Stimulated activated CD8-positive, alpha-beta memory T cell treated with anti-CD3 and anti-CD28 coated beads, Interleukin-4, amount 100 ng/mL, for 4 hours (primary cell): ENCODE measurements at places on chromosomes 13 and 19.

GRCh38 chr19:30064348-30064699 is 122.3 kb downstream of the URI1 start:
- no peak for DNase-seq

GRCh38 chr19:2425622-2426581 is 1.5 kb downstream of the TIMM13 start:
- no peak for DNase-seq

GRCh38 chr13:50685491-50685890 is 158.0 kb downstream of the DLEU7 start:
- no peak for DNase-seq

DNA sequence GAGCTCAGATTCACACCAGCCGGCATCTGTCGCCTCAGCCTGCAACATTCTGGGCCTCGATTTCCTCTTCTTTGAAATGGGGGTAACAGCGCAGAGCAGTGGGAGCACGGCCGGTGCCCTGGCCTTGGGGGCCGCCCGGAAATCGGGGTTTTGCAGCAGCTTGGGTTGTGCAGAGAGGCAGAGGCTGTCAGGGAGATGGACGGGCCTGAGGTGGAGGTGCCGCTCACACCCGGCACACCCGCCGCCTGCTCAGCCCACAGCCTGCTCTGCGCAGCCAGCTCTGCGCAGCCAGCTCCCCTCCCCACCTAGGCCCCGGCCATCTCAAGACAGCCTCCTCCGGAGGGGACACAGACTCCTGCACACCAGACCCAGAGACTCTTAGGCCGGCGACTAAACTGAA is 10.6 kb downstream of the KLF2 start:
- no peak for DNase-seq

- DNase-seq = no peak
Measured at GRCh38 chr13:103188713-103189326, 122.6 kb upstream of the SLC10A2 start.

DNA sequence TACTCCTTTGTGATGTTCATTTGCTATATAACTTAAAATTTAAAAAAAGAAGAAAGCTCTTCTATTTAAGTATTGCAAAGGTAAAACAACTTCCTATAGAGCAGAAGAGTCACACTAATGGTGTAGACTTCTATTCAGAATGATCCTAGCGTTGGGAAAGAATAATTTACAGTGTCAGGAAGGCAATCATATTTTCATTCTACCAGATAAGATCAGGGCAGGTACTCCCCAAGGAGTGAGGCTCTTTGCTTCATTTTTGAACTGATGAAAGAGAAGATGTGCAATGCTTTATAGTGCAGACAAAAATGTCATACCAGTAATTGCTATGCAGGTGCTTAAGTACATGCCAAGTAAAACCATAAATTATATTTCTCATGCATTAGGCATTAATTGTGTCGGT is 1193.0 kb downstream of the PCDH9 start:
- DNase-seq = no peak

DNA sequence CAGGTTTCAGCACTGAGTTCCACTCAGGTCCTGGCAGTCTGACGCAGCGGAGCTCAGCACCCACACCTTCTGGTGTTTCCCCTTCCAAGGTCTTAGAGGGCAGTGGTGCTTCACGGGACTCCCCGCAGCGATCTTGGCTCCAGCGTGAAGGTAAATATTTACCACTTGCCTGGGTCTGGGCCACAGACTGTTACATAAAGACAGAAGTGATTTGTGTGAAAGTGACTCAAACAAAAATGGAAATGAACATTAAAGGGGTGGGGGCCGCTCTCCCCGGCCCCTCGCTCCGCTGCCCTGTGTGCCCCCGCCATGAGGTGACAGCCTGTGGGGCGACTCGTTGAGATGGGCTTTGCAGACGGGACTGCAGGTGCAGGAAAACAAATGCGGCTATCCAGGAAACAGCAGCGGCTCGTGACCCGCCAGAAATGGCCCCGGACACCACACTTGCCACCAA is 55.0 kb downstream of the GGACT start:
- DNase-seq = no peak

GRCh38 chr19:6234527-6234926 is 45.2 kb downstream of the MLLT1 start:
- DNase-seq = no peak

GRCh38 chr13:20465218-20465879 is 60.3 kb downstream of the CRYL1 start:
- DNase-seq = no peak

DNA sequence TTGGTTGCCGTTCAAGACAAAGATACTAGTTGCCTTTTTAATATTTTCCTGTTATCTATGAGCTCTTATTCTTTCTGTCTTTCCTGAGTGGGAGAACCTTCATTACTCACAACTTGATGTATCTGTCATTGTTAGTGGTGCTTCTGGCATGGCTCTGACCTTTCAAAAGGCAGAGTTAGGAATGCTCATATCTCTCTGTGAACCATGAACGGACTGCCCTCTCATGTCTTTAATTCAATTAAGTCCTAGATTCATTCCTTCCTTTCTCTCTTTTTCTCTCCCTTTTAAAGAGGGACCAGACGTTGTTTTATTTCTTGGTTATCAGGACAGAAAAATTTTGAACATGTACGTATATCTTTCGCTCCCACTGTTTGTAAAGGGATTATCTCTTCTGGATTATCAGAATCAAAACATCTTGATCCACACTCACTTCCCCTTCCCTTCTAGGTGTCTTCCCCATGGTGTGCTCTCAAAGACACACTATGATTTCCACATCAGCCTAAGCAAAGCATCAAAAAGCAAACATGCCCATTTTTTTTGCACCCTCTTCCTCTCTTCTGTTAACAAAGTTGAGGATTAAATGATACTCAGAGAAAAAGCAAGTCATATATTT is 90.3 kb downstream of the LRCH1 start:
- DNase-seq = no peak

GRCh38 chr19:19461671-19462622 is 53.4 kb downstream of the TSSK6 start:
- DNase-seq = no peak

DNA sequence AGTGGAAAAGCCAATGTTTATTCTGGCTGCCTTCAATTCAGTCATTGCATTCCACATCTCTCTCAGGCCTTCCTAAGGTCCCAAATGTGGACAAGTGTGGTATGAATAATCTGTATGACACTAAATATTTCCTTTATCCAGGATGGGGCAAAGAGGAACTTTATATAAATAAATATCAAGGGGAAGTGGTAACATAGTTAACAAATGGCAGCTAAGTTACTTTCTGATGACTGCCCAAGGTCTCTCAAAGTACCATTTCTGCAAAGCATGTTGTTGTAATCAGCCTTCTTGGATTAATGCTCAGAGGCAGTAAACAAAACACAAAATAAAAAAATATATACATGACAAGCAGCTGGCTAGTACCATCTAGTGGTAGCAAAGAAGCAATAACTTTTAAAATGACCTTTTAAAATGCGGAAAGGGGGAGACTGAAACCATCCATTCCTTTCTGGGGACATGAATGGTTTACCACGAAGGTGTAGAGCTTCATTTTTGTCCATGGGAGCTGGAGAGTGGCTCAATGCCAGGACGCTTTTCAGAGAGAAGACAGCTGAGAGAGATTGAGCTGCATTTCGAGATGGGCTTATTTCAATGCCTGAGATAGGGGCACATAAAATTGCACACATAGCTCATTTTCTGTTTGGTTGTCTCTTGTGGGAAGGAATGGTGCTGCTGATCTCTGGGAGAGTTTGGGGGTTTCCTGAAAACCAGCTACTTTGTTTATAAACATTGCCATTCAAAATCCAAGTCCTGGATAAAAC is 259.2 kb downstream of the RFC3 start:
- no peak for DNase-seq
